ENCODE measurements at places on chromosomes 16 and 17.

DNA sequence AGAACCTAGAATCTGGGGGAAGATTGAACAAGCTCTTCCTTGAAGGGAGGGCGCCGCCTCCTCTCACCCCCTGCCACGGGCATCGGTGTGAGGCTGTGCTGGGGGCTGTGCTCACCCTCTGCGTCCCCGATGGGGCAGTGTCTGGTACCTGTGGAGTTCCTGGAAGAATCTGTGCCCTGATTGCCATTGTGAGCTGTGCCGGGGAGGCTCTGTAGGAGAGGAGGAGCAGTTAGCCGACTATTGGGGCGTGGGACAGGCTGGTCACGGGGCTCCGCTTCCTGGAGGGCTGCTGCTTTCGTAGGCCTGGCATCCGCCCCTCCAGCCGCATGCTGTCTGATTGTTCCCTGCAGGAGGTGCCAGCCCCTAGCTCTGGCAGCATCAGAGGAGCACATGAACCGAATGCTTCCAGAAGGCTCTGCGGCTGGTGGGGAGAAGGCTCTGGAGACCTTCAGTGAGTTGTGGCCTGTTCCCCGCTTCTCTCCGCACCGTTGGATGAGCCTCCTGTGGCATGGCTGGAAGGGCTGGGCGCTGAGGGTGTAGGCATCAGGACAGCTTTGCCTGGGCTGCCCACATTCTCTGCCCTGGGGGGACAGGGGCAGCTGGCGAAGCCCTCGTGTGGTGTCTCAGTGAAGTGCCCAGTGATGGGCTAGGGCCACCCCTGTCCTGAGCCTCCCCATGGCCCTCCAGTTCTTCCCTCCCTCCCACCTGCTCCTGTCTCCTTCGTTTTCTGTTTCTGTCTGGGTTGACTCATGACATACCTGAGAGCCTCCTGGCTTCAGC lies 86.9 kb downstream of the SEC14L1 start:
- H3K27ac ChIP-seq, result no peak overlapping the region
- peak overlapping the region; percentile 25 for H3K4me3 ChIP-seq
- no peaks in the 10 kb centered on the region for H3K27me3 ChIP-seq
- no peaks in the 10 kb centered on the region for H3K36me3 ChIP-seq
- no peak for DNase-seq

DNA sequence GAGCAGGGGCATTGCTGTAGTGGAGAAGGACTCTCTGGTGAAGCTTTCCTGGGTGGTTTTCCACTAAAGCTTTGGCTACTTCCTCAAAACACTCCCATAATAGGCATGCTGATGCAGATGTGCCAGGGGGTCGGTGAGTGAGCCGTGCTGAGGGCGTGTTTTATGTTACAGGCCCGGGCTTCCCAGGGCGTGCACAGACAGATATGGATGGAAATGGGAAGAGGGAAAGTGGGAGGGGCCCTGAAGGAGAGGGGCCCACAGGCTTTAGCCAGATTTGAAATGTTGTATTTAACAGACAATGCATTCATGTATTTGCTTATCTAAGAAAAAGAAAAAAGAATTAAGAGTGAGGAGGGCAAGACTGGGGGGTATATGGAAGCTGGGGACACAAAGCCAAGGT lies 56.3 kb downstream of the IL21R start:
- no peak for DNase-seq
- H3K27me3 ChIP-seq, result no peaks in the 10 kb centered on the region
- H3K4me1 ChIP-seq, result peaks cover 16% of the 10 kb centered on the region

GRCh38 chr17:41678907-41679739 lies 9.6 kb upstream of the EIF1 start:
- DNase-seq, result no peak
- no peaks in the 10 kb centered on the region for H3K36me3 ChIP-seq
- peak overlapping the region; percentile 92 for H3K27ac ChIP-seq
- H3K27me3 ChIP-seq, result no peaks in the 10 kb centered on the region
- H3K4me1 ChIP-seq, result peaks cover 15% of the 10 kb centered on the region

DNA sequence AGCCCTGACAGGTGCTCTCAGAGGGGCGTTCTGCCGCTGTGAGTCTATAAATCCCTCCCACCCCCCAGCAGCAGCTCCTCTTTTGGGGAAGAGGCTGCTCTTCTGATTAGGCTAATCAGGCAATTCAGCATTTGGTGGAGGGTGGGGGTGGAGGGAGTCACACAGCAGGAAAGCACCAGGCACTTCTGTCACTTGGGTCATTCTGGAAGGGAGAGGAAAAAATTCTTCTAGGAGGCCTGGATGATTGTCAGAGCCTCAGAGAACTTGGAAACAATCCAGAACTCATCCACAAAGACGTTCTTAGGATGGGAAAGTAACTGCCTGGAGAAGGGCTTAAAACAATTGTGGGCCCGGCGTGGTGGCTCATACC lies 7.3 kb upstream of the SSTR2 start:
- no peaks in the 10 kb centered on the region for H3K27me3 ChIP-seq
- no peak overlapping the region for H3K27ac ChIP-seq
- H3K4me3 ChIP-seq, result no peak overlapping the region
- H3K36me3 ChIP-seq, result no peaks in the 10 kb centered on the region
- no peak for DNase-seq

GRCh38 chr17:46159686-46160085 lies 33.5 kb downstream of the KANSL1 start:
- no peaks in the 10 kb centered on the region for H3K27me3 ChIP-seq
- no peaks in the 10 kb centered on the region for H3K36me3 ChIP-seq
- H3K4me1 ChIP-seq, result peaks cover 92% of the 10 kb centered on the region
- no peak overlapping the region for H3K27ac ChIP-seq

DNA sequence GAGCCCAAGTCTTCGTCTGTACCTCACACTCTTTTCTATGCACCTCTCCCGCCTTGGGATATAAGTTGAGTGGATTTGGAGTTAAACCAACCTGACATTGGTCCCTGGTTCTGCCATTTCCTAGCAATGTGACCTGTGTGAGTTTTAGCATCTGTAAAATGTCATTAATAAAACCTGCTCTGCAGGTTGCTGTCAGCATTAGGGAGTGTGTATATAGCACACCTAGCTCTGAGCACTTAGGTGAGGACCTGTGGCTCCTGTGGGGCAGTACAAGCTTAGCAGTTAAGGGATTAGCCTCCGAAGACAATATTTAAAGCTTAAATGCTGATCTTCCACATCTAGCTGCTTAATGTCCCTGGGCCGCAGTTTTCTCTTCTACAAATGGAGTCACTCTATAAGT lies 248.0 kb downstream of the TMEM114 start:
- no peaks in the 10 kb centered on the region for H3K27me3 ChIP-seq
- no peak for DNase-seq
- no peak overlapping the region for H3K27ac ChIP-seq
- no peaks in the 10 kb centered on the region for H3K4me1 ChIP-seq
- no peak overlapping the region for H3K4me3 ChIP-seq

DNA sequence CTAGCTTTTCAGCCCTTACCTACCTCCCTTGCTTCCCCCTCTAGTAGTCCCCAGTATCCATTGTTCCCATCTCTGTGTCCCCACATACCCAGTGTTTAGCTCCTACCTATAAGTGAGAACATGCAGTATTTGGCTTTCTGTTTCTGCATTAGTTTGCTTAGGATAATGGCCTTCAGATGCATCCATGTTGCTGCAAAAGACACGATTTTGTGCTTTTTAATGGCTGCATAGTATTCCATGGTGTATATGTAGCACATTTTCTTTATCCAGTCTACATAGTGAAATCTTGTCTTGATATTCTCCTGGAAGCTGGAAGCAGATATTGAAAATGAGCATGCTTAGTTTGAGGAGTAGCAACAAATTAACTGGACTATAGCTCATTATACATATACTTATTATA lies 45.7 kb upstream of the TANC2 start:
- no peaks in the 10 kb centered on the region for H3K27me3 ChIP-seq
- H3K4me3 ChIP-seq, result no peak overlapping the region
- no peaks in the 10 kb centered on the region for H3K4me1 ChIP-seq
- no peak overlapping the region for H3K27ac ChIP-seq
- no peaks in the 10 kb centered on the region for H3K36me3 ChIP-seq
- no peak for DNase-seq

DNA sequence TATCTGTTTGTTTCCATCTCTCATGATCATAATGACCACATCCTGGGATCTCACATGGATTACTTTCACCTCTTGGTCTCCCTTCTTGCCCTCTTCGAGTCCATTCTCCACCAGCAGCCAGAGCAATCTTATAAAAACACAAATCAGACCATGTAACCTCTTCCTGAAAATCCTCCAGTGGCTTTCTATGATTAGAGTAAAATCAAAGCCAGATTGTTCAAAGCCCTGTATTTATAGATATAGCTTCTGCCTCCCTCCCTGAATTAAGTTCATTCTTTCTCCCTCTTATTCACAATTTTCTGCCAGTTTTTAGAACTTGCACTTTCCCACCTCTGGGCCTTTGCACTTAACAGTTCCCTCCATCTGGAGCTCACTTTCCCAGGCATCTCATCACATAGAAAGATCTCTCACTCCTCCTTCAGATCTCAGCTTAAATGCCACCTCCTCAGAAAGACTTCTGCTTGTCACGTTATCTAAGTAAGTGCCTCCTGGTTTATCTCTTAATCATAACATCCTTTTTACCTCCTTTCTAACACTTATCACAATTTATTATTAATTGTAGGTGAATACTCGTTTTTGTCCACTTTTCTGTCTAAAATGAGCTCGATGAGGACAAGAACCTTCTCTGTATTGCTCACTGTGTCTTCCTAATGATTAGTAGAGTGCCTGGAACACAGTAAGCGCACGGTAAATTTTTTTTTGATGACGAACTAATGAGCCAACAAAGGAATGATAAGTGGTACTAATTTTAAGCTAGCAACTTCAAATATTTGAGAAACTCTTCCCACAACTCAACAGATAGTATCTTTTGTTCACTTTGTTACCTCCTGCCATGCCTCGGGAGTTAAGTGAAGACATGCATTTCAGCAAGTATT lies 80.5 kb downstream of the CYB561 start:
- no peak overlapping the region for H3K4me3 ChIP-seq
- H3K36me3 ChIP-seq, result no peaks in the 10 kb centered on the region
- H3K27ac ChIP-seq, result no peak overlapping the region
- H3K4me1 ChIP-seq, result no peaks in the 10 kb centered on the region
- DNase-seq, result no peak
- no peaks in the 10 kb centered on the region for H3K27me3 ChIP-seq

- H3K4me3 ChIP-seq, result no peak overlapping the region
- DNase-seq, result no peak
- no peak overlapping the region for H3K27ac ChIP-seq
- no peaks in the 10 kb centered on the region for H3K4me1 ChIP-seq
These were observed 105.1 kb upstream of the TNRC6C start for GRCh38 chr17:77853191-77853977.

All from heart left ventricle (tissue), 16 donors.